ENCODE measurements at places on chromosomes 13 and 19. TPM values are rescaled to one million over a fixed set of nuclear protein-coding genes. Genes with fewer than 3 reads are reported as not detected.

GRCh38 chr13:111650626-111651025 is 330.2 kb downstream of the TEX29 start:
- no peak for DNase-seq

DNA sequence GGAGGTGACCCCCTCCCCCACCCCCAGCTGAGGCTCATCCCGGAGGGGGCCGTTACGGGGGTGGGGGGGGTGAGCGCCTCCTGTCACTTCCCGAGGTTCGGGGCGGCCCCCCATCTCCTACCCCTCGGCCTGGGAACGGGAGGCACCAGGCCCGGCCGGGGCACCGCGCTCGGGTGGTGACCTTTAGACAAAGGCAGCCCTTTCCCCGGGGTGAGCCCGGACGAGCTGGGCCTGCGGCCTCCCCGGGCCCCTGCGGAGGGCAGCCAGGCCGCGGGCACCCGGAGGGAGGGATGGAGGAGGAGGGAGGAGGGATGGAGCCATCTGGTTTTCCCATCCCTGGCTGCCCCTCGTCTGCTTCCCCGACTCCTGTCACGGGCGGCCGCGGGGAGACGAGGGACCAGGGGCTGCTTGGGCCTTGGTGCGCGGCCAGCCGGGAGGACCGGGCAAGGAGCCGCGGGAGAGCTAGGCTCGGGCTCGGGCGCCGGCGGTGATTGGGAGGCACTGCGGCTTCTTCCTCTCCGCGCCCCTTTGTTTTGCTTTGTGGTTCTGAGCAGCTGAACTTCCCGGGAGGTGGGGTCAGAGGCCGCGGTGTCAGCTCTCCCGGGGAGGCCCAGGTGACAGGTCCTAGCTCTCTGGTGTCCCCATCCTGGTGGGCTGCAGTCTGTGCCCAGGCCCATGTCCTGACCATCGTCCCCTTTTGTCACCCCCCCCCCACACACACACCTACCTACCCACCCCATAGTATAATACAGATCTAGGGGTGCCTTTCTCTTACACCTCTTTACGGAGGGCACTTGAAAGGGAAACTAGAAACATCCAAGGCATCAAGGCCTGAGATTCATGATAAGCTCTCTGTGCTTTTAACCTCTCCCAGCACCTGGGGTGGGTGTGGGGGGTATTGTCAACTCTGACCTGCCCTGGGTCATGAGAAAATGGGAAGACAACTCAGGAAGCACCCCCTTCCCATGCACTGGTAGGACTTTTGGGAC is 1.3 kb downstream of the BICRA start:
- peak; percentile 44 for DNase-seq

DNA sequence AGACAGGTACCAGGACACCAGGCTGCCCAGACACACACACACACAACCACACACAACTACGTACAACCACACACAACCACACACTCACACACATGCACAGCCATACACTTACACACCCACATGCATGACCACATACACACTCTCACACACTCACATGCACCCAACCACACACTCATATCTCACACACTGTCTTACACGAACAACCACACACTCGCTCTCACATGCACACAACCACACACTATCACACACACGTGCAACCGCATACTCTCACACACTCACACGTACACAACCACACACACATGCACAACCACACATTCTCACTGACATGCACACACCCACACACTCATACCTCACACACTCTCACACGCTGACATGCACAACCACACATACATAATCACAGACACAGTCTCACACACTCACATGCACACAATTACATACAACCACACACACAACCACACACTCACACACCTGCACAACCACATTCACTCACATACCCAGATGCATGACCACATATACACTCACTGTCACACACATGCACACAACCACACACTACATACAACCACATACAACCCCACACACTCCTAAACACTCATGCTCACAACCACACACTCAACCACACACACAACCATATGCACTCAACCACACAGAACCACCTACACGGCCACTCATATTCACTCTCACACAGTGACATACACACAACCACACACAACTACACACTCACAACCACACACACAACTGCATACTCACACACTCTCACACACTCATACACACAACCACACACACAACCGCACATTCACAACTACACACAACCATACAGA is 7.6 kb upstream of the SLC7A10 start:
- DNase-seq = no peak

GRCh38 chr19:18574691-18575291 is 3.1 kb downstream of the UBA52 start:
- DNase-seq = no peak

DNA sequence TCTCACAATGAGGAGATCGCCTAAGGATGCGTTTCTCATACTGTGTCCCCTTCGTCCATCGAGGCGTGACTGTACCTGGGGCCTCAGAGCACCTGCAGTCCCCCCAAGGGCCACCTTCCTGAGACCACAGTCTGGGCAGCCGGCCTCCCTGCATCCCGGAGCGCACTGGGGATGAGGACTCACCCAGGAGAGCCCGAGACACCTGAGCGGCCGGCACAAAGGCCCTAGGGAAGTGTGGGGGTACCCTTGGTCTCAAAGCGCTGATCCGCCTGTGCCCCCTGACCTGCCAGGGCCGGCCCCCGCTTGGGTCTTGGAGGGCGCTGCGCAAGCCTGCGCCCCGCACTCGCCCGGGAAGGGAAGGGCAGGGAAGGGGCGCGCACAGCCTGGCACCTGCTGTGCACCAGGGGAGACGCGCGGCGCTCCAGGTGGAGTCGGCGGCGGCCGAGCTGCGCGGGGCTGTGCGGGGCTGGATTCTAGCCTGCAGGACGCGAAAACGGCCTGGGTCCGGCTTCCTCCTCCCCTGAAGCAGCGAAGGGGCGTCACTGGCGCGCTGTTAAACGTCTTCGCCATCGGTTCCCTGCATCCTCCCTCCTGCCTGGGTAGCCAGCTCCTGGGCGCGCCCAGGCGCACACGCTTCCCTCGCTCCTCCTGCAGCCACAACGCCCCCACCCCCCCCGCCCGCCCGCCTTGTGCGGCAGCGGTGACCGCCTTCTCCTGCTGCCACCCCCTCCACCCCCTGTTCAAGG is 13.6 kb upstream of the USP29 start:
- DNase-seq = no peak

SLITRK6 gene
- not detected for total RNA-seq
